ENCODE measurements at places on chromosomes 2 and 18.

DNA sequence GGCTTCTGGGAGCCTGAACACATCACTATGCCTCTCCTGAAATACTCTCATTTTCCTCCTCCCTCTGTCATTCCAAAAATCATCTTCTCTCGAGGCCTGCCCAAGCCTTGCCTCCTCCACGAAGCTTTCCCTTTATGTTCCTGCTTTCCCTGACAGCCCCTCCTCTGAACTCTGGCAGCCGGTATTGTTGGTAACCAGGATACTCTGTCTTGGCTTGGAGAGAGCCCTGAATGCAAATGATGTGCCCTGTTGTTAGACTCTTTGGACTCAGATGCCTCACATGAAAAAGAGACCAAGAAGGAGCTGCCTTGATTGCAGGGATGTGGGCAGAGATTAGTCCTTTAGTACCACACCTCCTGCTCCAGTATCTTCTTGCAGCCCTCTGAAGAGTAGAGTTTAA, 138.5 kb upstream of the DLX2 start:
- no peak for DNase-seq

DNA sequence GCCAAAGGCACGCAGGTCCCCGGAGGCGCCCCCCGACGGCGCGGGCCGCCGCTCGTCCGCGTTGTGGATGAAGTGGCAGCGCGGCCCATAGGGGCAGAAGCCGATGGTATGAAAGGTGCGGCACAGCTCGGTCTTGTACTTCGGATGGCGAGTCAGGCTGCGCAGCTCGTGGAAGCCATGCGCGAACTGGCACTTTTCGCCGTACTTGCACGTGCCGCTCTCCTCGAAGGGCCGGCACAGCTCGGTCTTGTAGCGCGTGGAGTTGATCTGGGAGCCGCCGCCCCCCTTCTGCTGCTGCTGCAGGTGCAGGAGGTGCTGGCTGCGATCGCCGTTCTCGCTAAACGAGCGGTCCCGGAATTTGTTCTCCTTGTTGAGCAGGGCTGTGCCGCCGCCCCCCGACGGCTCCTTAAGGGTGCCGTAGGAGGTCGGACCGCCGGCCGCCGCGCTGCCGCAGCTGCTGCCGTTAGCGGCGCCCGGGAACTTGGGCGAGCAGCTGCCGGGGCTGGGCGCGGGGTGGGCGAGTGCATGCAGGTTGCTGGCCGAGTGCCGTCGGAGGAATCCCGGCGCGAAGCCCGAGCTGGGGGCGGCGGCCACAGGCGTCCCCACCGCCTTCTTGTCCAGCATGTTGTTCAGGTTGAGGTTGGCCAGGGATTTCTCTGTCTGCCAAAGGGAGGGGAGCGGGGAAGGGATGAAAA, 1.2 kb downstream of the ZFP36L2 start:
- no peak for DNase-seq

DNA sequence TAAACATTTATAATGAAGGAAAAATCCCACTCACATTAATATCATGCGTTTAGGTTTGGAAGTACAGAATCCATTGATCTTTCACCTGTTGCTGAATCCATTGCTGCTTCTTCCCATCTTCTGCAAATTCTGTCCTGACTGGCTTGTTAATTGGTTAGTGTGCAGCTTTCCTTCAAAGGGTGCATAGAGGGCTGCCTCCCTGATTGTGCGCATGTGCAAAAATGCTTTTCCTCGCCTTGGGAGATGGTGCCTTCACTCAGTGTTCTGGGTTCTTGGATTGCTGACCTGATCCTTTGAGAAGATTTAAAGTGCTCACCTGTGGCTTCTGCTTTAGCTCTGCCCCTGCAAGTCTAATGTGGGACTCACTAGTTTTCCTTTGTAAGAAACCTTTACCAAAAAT, 231.2 kb downstream of the SNTG2 start:
- no peak for DNase-seq

- DNase-seq: no peak
These were observed 298.3 kb downstream of the ICOS start for GRCh38 chr2:204234879-204235278.
